ENCODE measurements at places on chromosomes 5 and 9.

DNA sequence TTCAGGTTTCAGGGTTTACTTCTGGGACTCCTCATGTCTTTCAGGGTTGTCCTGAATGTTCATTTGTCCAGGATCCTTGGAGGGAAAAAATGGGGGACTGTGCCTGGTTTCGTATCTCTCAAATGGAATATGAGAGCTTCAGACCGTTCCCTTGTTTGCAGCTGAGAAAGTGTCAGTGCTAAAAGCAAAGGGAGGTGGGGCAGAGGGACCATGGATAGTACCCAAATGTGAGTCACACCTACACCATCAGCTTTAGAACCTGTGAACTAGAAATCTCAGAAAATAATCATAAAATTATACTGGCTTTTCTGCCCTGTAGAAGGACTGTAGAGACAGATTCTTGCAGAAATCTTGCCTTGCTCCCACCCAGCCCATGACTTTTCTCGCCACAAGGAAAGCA lies 84.3 kb upstream of the TAF11L2 start:
- peak; percentile 19 for DNase-seq

DNA sequence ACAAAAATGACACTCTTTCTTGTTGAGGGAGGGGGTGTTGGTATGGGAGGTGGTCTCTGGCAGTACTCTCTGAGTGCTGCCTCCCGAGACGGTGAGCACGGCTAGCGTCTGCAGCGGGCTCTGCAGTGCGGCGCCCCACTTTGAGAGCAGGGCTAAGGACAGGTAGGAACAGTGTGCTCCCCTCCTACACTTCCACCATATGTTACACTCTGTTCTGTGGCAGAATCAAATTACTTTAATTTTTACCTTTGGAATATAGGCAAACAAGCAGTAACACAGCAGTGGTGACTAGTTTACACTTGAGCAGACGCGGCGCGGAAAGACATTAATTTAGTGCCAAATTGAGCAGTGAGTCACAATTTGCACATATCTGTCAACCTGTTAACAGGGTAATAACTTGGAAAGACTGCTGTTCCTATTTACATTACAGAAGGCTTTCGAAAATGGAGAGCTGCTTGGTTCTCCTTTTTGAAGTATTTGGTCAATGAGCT lies 136.3 kb downstream of the MED27 start:
- no peak for DNase-seq

- no peak for DNase-seq
Observed at GRCh38 chr9:80493258-80493657, 921.5 kb downstream of the TLE4 start.

- DNase-seq, result no peak
Observed at GRCh38 chr5:132002757-132003156, 8.7 kb downstream of the ACSL6 start.

DNA sequence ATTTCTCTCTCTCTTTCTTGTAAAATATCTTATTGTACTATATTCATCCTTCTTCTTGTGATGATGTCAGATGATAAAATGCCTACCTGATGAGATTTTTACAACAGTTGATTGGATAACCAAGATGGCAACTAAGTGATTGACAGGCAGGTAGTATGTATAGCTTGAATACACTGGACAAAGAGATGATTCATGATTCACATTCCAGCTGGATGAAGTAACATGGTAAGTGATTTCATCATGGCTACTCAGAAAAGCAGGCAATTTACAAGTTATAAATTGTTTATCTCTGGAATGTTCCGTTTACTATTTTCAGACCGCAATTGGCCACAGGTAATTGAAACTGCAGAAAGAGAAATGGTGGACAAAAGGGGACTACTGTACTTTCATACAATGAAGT lies 1471.7 kb upstream of the C9orf72 start:
- DNase-seq, result no peak
